ENCODE measurements at places on chromosomes 12 and 14.

DNA sequence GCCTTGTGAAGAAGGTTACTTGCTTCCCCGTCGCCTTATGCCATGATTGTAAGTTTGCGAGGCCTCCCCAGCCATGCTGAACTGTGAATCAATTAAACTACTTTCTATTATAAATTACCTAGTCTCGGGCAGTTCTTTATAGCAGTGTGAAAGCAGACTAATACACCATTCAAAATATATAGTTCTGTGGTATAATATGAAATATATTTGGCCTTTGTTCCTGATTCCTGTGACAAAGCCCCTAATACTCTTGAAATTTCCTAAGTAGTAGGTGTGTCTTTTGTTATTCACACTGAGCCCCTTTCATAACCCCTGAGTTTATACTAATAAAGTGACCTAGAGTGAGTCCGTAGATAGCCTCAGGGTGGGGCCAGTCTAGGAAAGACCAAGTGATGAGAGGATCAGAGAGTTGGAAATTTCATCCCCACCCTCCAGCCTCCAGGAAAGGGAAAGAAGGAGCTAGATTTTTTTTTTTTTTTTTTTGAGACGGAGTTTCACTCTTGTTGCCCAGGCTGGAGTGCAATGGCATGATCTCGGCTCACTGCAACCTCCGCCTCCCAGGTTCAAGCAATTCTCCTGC lies 19.4 kb upstream of the STRN3 start:
- no peak for DNase-seq

- no peak for DNase-seq
Observed at GRCh38 chr12:131618303-131618658, 92.6 kb upstream of the SFSWAP start.

DNA sequence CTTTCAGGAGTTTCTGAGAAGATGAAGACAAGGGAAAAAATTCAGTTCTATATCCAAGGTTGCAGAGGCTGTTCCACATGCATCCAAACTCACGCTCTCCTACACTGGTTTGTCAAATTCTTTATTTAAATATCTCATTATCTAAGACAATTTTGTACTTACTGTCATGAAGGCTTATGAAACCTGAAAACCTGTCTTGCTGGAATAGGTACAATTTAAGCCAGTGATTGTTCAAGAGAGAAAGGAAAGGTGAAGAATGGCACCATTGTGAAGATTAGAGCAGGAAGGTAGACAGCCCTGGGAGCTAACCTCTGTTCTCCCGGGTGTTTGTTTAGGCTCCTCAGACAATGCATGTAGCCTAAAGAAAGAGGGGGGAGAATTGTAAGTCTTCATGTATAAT lies 315.1 kb upstream of the PRKD1 start:
- DNase-seq = no peak

- no peak for DNase-seq
Observed at GRCh38 chr12:6635375-6635855, 344 bp downstream of the LPAR5 start.

- no peak for DNase-seq
Observed at GRCh38 chr14:97851428-97851995, 1054.3 kb downstream of the VRK1 start.

DNA sequence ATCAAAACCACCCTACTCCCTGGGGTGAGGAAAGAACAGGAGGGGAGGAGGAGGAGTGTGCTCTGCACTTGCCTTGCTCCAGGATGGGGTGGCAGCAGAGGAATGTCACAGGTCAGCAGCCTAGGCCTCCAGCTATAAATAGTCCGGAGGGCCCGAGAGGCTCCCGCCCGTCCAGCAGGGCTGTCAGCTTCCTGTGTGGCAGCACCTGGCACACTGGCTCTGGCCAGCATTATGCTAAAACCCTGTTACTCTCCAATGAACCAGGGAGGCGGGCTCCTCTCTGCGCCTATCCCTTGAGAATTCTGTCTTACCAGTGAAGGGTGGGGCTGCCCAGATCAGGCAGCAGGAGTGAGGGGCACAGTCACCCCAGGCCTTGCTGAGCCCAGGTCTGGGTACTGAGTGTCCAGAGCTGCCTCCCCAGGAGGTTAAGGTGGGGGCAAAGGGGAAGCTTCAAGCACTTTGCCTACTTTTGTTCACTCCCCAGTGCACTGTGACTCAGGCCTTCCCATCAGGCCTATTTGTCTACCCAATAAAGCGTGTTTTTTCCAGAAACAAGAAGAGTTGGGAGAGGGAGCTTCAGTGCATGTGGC lies 1.2 kb upstream of the COX14 start:
- DNase-seq = no peak

DNA sequence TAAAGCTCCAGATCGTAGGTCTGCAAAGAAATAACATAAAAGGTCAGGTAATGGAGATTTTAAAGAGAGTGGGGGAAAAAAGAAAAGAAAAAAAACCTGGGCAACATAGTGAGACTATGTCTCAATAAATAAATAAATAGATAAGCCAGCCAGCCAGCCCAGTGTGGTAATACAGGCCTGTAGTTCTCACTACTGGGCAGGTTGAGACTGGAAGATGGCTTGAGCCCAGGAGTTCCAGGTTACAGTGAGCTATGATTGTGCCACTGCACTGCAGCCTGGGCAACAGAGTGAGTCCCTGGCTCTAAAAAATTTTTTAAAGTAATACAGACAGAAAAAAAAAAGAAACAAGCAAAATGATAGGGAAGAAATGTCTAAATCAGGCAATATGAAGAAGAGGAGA lies 43.2 kb upstream of the BBS10 start:
- DNase-seq = no peak

GRCh38 chr12:76206677-76207072 lies 122.2 kb upstream of the NAP1L1 start:
- no peak for DNase-seq

GRCh38 chr12:124679533-124680371 lies 112.3 kb upstream of the NCOR2 start:
- no peak for DNase-seq

GRCh38 chr14:50242566-50243310 lies 11.4 kb upstream of the SOS2 start:
- no peak for DNase-seq

GRCh38 chr14:93682459-93682858 lies 105.8 kb downstream of the PRIMA1 start:
- no peak for DNase-seq

DNA sequence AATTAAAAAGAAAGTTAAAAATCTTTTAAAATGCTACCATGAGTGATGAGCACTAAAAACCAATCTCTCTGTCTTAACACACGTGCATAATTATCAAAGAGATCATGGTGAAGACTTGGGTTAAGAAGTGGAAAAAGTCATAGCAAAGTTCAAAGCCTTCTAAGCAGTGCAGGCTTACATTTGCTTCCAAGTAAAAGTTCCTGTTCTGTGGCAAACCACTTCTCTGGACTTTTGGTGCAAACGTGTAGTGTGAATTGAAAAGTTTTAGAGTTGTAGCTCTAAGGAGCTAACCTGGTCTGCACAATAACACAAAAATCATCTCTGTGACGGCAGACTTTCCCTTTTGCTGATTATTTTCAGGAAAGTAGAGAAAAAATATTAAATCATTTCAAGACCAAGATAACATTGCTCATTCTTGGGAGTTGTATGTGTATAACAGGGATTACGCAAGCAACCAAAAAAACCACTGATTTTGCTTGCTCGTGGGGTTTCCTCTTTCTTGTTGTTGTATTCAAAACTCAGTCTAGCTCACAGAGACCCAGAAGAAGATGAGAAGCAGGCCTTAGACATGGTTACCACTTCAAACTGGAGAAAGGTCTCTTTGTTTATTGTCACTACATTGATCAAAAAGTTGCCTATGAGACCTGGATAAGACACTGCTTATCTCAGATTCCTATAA lies 2.3 kb upstream of the GLIPR1 start:
- DNase-seq = no peak

DNA sequence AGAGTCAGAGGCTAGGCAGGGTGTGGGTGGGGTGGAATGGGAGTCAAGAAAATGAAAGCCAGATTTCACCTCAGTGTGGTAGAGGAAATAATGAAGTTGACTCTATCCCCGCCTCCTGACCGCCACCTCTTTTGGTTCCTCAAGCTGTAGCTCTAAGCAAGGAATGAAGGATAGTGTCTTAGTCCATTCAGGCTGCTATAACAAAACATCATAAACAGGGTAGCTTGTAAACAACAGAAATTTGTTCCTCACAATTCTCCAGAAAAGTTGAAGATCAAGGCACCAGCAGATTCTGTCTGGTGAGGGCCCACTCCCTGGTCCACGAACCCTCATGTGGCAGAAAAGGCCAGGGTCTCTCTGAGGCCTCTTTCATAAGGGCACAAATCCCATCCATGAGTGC lies 109.1 kb upstream of the AMN1 start:
- no peak for DNase-seq

- DNase-seq = peak; percentile 57
Observed at GRCh38 chr14:39395555-39396254, 36.5 kb downstream of the FBXO33 start.

- no peak for DNase-seq
Observed at GRCh38 chr14:25753130-25753529, 703.2 kb upstream of the STXBP6 start.

GRCh38 chr14:91893007-91893406 lies 25.7 kb upstream of the TC2N start:
- no peak for DNase-seq

DNA sequence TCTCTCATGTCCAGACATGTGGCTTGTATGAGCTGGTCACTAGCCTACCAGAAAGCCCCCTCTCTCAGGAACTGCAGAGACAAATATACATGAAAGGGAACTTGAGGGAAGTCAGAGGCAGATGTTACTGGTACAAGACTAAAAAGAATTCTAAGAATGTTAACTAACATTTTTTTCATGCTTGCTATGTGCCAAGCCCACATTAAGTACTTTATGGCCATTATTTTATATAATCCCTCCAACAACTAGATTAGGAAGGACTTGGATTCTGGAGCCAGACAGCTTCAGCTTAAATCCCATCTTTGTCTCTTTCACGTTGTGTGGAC lies 24.6 kb downstream of the TTC9 start:
- DNase-seq = no peak

- peak; percentile 72 for DNase-seq
Observed at GRCh38 chr12:78229591-78230101, 399.0 kb downstream of the NAV3 start.

DNA sequence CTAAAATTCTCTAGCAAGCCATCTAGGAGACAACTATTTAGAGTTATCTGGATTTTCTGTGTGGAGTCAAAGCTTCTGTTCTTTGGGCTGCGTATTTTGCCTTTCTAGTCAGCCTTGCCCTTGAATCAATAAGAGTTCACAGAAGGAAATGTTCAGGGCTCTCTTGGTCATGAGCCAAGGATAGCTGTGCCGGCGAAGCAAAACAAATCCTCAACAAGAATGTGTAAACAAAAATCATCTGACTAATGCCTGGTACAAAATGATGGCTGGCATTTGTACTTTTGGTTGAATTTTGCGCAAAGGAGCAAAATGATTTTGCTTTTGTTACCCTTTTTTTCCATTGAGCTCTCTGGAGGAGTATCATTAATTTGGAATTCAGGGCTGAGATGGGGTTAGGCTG lies 171.1 kb downstream of the DACT1 start:
- DNase-seq = no peak

DNA sequence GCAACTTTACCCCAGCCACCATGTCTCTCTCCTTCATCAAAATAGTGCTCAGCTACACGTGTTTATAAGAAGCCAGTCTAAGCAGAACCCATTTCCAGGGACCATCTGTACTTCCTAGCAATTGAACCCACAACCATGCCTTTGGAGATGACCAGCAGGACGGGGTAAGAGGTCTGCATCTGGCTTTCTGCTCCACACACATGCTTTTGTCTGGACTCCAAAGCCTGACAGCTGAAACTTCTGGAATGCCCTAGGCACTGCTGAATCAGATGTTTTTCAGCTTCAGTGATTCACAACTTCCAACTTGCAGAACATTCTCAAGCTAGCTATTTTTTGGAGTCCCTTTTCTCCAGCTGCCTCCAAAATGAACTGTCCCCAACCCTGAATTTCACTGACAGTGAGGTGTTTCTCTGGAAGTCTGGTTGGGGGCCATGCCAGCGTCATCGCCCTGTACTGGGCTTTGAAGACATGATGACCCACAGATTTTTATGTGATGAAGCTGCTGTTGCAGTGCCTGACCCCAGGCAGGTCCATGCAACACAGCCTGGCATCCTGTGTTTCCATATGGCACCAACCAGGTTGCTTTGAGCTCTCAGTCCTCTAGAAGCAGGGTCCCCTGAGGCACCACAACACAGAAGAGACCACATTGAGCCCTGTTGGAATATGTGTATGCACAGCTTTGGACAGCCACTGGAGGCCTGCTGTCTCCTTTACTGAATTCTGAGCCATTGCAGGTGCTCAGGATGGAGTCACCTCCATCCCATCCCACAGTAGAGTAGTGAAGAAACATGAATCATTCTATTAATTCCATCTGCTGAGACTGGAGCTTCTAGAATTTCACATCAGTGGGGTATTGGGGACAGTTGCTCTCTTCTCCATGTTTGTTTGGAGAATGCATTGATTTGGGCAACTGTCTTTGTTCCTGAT lies 80.2 kb downstream of the NUAK1 start:
- no peak for DNase-seq

DNA sequence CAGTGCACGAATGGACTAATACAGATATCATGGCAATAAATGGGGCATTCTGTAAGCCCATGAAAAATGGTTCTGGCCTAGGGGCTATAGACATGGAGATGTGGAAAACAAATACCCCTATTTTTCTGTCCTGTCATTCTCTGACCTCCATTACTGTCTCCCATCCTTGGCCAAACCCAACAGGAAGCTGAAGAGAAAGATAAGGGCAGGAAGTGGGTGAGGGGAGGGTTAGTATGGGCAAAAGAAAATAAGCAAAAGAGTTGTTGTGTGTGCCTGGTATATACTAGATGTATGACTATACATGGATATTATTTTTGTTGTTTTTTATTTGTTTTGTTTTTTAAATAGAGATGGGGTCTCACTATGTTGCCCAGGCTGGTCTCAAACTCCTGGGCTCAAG lies 339.3 kb downstream of the PCNX1 start:
- DNase-seq = no peak

GRCh38 chr14:90382491-90383125 lies 14.2 kb upstream of the CALM1 start:
- peak; percentile 78 for DNase-seq

DNA sequence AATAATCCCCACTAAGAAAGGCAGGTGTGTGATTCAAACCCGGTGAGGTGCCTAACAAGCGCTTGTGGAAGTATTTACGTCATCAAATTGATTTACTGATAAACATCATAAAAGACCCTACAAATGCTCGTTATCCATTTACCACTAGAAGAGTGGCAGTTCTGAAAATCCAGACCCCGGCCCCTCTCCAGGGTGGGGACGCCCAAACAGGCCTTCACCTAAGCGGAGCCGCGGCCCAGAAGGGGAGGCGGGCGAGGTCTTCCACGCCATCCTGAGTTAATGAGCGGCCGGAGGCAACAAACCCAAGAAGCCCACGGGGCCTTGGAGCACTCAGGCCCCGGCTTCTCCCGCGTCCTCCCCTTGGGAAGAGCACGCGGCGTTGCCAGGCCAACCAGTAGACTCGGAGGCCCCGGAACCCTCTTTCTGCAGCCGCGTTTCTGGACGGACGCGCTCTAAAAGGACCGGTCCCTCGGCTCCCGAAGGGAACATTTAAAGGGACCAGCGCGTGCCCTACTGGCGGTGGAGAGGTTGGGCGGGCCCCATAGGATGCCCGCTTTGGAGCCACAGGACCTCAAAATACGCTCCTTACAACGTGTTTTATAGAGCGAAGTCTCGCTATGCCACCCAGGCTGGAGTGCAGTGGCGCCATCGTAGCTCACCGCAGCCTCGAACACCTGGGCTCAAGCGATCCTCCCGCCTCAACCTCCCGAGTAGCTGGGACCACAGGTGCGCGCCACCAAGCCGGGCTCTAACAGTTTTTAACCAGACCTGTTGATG lies 3.5 kb downstream of the PTPN21 start:
- DNase-seq = peak; percentile 79
